ENCODE measurements at places on chromosomes 2 and 18. TPM values are rescaled to one million over a fixed set of nuclear protein-coding genes. Genes with fewer than 3 reads are reported as not detected.
A peak's percentile ranks its signal among the peaks of the same experiment; 100 is the strongest.

DNA sequence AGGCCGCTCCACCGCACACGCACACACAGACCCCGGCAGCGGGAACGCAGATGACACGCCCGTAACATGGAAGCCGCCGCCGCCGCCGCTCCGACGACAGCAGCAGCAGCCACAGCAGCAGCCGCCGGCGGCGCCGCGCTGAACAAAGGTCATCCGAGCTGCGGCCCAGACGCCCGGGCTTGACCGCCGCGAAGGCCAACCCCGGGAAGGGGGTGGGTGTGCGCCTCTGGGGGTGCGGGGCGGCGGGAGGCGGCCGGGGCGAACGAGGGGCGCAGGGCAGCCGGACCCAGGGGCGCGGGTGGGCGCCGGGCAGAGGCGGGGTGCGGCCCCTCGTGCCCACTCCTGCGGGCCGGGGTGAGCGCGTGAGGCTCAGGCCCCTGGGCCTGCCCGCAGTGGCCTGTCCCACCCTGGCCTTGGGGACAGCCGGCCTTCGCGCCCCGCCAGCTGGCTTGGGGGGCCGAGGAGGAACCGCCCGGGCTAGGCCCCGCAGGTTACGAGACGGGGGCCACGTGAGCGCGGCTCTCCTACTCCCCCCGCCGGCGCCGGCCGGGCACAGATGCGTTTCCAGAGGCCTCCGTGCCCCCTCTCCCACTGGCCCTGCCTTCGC is 1.0 kb upstream of the ZNF532 start:
- no peak for DNase-seq
- H3K4me3 ChIP-seq: peak overlapping the region; percentile 67
- no peaks in the 10 kb centered on the region for H3K27me3 ChIP-seq
- H3K36me3 ChIP-seq: no peaks in the 10 kb centered on the region
- H3K27ac ChIP-seq: peak overlapping the region; percentile 96

ST3GAL5 gene
- total RNA-seq: 32.7 TPM

CBLN2 gene
- total RNA-seq: not detected

PIEZO2 gene
- total RNA-seq: 8.3 TPM

GRCh38 chr2:98191883-98192282 is 104.9 kb downstream of the VWA3B start:
- no peak overlapping the region for H3K27ac ChIP-seq
- no peaks in the 10 kb centered on the region for H3K36me3 ChIP-seq
- peak overlapping the region; percentile 12 for H3K4me3 ChIP-seq
- H3K4me1 ChIP-seq: peaks cover 11% of the 10 kb centered on the region
- DNase-seq: no peak
- no peaks in the 10 kb centered on the region for H3K27me3 ChIP-seq

VWA3B gene
- not detected for total RNA-seq

GRCh38 chr2:240452462-240453256 is 17.2 kb downstream of the GPC1 start:
- H3K36me3 ChIP-seq: no peaks in the 10 kb centered on the region
- peak overlapping the region; percentile 77 for H3K4me3 ChIP-seq
- H3K27me3 ChIP-seq: no peaks in the 10 kb centered on the region

DSG4 gene
- not detected for total RNA-seq

ITGAV gene
- total RNA-seq: 160 TPM

GRCh38 chr18:33517950-33518349 is 60.1 kb upstream of the ASXL3 start:
- no peak for DNase-seq
- no peaks in the 10 kb centered on the region for H3K27me3 ChIP-seq
- H3K36me3 ChIP-seq: no peaks in the 10 kb centered on the region
- no peak overlapping the region for H3K27ac ChIP-seq
- H3K4me1 ChIP-seq: no peaks in the 10 kb centered on the region
- H3K4me3 ChIP-seq: no peak overlapping the region

GRCh38 chr2:212147921-212148513 is 390.6 kb downstream of the ERBB4 start:
- no peak for DNase-seq
- no peaks in the 10 kb centered on the region for H3K27me3 ChIP-seq
- H3K4me3 ChIP-seq: no peak overlapping the region
- H3K4me1 ChIP-seq: peaks cover 3% of the 10 kb centered on the region
- H3K36me3 ChIP-seq: no peaks in the 10 kb centered on the region

GRCh38 chr2:218734190-218734975 is 23.7 kb downstream of the TTLL4 start:
- no peaks in the 10 kb centered on the region for H3K27me3 ChIP-seq
- H3K36me3 ChIP-seq: peaks cover 10% of the 10 kb centered on the region
- H3K4me1 ChIP-seq: peaks cover 10% of the 10 kb centered on the region
- no peak overlapping the region for H3K27ac ChIP-seq
- H3K4me3 ChIP-seq: no peak overlapping the region
- DNase-seq: no peak

- H3K27me3 ChIP-seq: no peaks in the 10 kb centered on the region
- no peak for DNase-seq
- H3K27ac ChIP-seq: no peak overlapping the region
- no peak overlapping the region for H3K4me3 ChIP-seq
- peaks cover 17% of the 10 kb centered on the region for H3K4me1 ChIP-seq
Observed at GRCh38 chr2:75140288-75140687, 59.0 kb downstream of the TACR1 start.

UGT1A6 gene
- not detected for total RNA-seq

DNA sequence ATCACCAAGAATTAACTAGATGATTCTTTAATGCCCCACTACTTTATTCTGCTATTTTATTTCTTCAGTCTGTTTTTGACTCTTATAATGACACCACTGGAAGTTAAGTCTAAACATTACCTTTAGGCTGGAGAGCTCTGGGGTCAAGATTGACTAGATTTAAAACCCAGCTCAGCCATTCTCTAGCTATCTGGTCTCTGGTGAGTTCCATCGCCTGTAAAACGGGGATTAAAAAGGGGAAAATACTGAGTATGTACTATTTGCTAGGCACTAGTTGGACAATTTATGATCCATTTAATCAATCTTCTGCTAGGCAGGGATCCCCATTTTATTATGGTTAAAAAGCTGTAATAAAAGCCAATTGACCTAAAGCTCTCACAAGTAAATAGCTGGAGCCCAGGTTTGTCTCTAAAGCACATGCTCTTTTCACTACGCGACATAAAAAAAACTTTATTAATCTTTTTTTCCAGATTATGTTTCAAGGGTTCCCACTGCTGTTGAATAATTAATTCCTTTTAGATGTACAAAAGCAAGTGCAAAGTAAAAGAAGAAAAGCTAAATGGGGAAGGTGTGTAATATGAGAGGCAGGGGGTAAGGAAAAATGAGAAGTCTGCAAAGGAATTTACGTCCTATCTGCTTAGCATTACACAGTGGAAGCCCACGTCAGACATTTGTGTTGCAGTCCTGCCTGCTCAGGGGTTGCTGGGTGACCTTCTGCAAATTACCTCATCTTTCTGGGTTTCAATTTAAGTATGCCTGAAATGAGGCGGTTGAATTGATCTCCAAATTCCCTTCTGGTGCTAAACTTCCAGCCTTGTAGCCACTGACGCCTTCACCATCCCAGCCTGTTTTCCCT is 918 bp upstream of the NABP1 start:
- peak overlapping the region; percentile 99 for H3K27ac ChIP-seq
- peaks cover 30% of the 10 kb centered on the region for H3K4me1 ChIP-seq
- H3K4me3 ChIP-seq: peak overlapping the region; percentile 96
- no peaks in the 10 kb centered on the region for H3K27me3 ChIP-seq
- DNase-seq: no peak
- no peaks in the 10 kb centered on the region for H3K36me3 ChIP-seq

GRCh38 chr2:113105047-113105785 is 22.2 kb upstream of the IL1RN start:
- no peaks in the 10 kb centered on the region for H3K36me3 ChIP-seq
- no peaks in the 10 kb centered on the region for H3K27me3 ChIP-seq
- H3K27ac ChIP-seq: no peak overlapping the region
- H3K4me3 ChIP-seq: no peak overlapping the region

LMAN2L gene
- 9.1 TPM for total RNA-seq

DNA sequence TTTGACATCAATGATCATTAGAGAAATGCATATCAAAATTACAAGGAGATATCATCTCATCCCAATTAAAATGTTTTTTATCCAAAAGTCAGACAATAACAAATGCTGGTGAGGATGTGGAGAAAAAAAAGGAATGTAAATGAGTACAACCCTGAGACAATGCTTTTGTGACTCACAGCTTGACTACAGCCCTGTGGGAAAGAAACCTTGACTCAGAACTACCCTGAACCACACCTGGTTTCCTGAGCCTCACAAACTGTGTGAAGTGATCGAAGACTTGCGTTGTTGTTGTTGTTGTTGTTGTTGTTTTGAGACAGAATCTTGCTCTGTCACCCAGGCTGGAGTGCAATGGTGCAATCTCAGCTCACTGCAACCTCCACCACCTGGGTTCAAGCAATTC is 266.6 kb upstream of the MYT1L start:
- H3K27ac ChIP-seq: no peak overlapping the region
- DNase-seq: no peak
- no peaks in the 10 kb centered on the region for H3K36me3 ChIP-seq
- no peaks in the 10 kb centered on the region for H3K4me1 ChIP-seq
- no peaks in the 10 kb centered on the region for H3K27me3 ChIP-seq

- no peaks in the 10 kb centered on the region for H3K36me3 ChIP-seq
- no peaks in the 10 kb centered on the region for H3K4me1 ChIP-seq
- no peak overlapping the region for H3K27ac ChIP-seq
- H3K4me3 ChIP-seq: no peak overlapping the region
- DNase-seq: no peak
Observed at GRCh38 chr2:129192117-129192516, 787.3 kb upstream of the RAB6C start.

CDKL4 gene
- total RNA-seq: 2.6 TPM

DNA sequence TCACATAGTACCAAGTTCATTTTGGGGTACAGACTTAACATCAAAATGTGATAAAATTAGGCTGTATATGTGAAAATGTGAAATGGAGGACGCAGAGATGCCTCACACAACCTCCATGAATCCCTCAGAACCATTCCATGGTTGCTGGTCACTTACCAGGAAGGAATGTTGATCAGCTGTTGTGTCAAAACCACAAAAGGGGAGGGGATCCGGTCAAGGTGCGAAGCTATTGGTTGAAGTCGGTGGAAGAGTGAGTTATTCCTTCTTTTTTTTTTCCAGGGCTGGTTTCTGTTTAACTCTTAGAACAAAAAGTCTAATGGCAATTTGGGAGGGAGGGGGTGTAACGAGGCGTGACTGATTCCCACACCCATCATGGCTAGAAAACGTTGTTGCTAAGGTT is 32.3 kb upstream of the REG3A start:
- no peaks in the 10 kb centered on the region for H3K4me1 ChIP-seq
- no peak overlapping the region for H3K27ac ChIP-seq
- no peak for DNase-seq

- no peak overlapping the region for H3K27ac ChIP-seq
- H3K27me3 ChIP-seq: no peaks in the 10 kb centered on the region
- H3K4me1 ChIP-seq: no peaks in the 10 kb centered on the region
- H3K36me3 ChIP-seq: no peaks in the 10 kb centered on the region
- no peak for DNase-seq
- H3K4me3 ChIP-seq: no peak overlapping the region
Observed at GRCh38 chr18:33146014-33146413, 294.5 kb downstream of the CCDC178 start.

- H3K4me3 ChIP-seq: no peak overlapping the region
- H3K27ac ChIP-seq: no peak overlapping the region
- DNase-seq: no peak
- H3K27me3 ChIP-seq: no peaks in the 10 kb centered on the region
- H3K4me1 ChIP-seq: no peaks in the 10 kb centered on the region
Observed at GRCh38 chr2:57899898-57900297, 146.7 kb upstream of the VRK2 start.

TANC1 gene
- total RNA-seq: 70.1 TPM

DNA sequence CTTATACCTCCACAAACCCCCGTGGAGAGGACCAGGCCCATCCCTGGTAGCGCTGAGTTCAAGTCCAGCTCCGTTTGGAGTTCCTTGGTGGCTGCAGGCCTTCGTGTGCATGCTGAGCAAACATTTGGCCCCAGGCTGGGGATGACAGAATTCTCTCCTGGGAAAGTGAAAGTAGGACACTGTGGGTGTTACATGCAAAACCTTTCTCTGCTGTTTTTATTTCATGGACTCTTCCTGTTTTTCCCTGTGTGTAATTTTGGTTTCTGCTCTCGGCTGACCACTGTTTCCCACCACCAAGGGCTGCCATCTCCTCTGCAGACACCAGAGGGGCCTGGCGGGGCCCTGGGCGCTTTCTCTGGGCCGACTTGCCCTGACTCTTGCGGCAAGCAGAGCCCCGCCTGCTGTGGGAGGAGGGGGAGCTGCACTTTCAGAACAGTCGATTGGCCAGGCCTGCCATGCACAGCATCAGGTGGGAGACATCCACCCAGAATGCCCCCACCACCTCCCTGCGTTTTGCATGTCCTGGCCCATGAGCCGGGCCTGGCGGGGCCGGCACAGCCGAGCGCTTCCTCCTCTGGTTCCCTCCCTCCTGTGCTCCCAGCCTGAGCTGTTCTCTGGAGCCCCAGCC is 102.4 kb downstream of the CABLES1 start:
- H3K36me3 ChIP-seq: no peaks in the 10 kb centered on the region
- no peaks in the 10 kb centered on the region for H3K27me3 ChIP-seq
- DNase-seq: peak; percentile 13
- peak overlapping the region; percentile 63 for H3K4me3 ChIP-seq
- H3K27ac ChIP-seq: peak overlapping the region; percentile 89

GRCh38 chr2:98975611-98976010 is 39.6 kb upstream of the CRACDL start:
- no peak overlapping the region for H3K4me3 ChIP-seq
- H3K27ac ChIP-seq: no peak overlapping the region
- H3K27me3 ChIP-seq: no peaks in the 10 kb centered on the region
- no peaks in the 10 kb centered on the region for H3K36me3 ChIP-seq

KRTCAP3 gene
- not detected for total RNA-seq

TUBA4B gene
- total RNA-seq: not detected

NYAP2 gene
- total RNA-seq: 0.14 TPM

Data from thoracic aorta (tissue), 2 donors.